ENCODE measurements at places on chromosomes 7 and 10.

DNA sequence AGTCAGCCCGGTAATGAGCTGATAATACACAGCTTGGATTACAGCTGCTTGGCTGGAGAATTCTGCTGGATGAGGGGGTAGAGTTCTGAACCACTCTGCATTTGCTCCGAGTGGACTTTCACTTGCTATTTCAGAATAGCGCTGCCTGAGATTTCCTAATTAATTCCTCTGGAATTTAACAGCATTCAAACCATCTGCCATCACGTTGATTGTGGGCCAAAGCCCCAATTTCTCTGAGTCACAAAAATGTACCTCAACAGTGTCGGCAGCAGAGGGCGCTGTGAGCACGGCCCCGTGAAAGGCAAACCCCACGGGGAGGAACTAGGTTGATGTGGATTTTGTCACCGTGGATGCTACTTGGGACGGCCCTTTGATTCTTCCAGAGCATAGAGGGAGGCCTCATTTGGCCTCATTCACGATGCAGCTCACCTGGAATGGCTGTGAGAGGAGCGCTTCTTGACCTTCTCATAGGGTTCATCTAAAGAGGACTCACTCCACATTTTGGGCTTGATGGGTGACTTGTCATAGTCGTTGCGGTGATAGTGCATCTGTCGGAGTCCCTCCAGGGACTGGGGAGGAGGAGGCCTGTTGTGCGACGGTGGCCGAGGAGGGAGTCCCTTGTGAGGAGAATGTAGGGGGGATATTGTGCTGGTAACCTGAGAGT, 73.3 kb downstream of the PRPF18 start:
- DNase-seq = peak; percentile 30

- peak; percentile 26 for DNase-seq
These were observed 63.9 kb upstream of the LOXL4 start for GRCh38 chr10:98331885-98332284.

DNA sequence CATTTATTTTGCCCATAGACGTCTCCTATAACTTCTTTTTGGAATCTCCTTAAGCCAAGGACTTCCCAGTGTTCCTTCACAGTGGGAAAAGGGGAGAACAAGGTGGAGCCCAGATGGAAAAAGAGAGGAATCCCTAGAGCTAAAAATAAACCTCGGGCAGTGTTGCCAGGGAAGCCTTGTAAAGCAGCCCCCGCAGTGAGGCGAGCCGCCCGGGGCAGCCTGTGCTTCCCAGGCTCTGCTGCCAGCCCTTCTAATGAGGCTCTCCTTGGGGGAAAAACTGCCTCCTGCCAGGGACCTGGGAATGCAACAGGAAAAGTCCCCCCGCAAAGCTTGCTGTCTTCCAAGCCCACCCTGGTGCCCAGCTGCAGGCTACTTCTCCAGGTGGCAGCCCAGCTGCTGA, 71.7 kb downstream of the SH3PXD2A start:
- no peak for DNase-seq

DNA sequence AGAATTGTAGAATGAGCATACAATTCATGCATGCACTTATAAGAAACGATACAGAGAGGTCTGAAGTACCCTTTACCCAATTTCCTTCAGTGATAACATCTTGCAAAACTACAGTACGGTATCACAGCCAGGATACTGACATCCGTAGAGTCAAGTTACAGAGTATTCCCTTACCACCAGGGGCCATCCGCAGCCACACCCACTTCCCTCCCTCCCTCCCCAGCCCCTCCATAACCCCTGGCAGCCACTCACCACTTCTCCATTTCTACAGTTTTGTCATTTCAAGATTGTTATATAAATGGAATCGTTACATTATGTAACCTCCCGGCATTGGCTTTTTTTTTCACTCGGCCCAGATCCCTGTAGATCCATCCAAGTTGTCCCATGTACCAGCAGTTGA, 113.6 kb upstream of the RET start:
- no peak for DNase-seq

DNA sequence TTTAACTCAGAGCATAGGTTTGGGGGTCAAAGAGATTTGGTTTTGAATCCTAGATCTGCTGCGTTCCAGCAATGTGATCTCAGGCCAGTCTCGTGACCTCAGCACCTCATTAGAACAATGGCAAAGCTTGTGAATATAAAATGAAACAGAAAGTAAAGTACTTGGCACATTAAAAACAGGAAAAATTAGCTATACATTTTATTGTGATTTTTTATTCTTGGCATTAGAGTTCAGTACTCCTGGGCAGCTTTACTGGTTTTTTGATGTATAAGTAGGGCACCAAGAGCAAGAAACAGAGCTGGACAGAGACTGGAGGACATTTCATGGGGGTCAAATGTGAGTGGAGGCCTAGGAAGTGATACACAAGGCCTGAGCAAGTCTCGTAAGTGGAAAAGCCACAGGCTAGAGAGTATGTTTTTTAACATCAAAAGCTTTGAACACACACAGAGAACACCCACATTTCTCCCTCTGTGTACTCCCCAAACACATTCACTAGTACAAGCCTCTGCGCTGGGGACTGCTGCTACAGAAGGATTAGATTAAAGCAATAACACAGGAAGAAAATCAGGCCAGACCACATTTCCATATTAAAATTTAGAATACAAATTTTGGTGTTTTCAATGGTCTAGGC, 157.2 kb upstream of the SLC25A13 start:
- no peak for DNase-seq

DNA sequence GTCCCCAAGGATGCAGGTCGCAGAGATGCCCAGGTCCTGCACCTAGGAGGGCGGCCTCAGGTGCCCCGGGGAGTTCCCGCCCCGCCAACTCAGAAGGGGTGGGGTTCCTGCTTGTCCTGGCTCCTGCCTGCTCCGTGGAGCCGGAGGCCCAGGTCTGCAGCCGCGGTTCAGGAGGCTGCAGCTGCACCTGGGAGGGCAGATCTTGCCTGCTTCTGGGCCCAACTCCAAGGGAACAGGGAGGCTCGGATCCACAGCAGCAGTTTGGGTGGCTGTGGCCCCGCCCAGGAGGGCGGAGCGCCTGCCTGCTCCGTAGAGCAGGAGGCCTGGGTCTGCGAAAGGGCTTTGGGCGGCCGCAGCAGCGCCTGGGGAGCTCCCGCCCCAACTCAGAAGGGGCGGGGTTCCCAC, 108.2 kb upstream of the EGR2 start:
- no peak for DNase-seq

DNA sequence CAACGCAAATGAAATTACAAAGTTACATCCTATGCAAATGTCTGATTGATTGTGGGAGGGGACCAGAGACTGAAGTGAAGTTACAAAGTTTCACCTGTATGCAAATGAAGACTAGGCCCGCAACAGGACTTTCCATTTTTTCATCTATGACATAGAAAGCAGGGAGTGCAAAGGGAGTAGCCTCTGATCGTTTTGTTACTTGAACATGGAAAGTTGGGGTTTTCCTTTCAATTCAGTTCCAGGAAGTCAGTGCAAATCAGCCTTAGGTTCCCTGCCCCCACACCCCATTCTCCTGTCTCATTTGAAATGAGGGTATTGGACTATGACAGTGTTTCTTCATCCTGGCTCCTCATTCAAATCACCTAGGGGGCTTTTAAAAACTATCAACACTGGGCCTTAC, 96.9 kb upstream of the HABP2 start:
- DNase-seq = no peak

GRCh38 chr10:119518936-119519335, 23.6 kb downstream of the RGS10 start:
- no peak for DNase-seq

GRCh38 chr7:6248581-6248980, 23.8 kb downstream of the CYTH3 start:
- no peak for DNase-seq

GRCh38 chr10:110498087-110498981, 627 bp downstream of the DUSP5 start:
- no peak for DNase-seq

- no peak for DNase-seq
These were observed 5.8 kb upstream of the METTL27 start for GRCh38 chr7:73847941-73848723.

DNA sequence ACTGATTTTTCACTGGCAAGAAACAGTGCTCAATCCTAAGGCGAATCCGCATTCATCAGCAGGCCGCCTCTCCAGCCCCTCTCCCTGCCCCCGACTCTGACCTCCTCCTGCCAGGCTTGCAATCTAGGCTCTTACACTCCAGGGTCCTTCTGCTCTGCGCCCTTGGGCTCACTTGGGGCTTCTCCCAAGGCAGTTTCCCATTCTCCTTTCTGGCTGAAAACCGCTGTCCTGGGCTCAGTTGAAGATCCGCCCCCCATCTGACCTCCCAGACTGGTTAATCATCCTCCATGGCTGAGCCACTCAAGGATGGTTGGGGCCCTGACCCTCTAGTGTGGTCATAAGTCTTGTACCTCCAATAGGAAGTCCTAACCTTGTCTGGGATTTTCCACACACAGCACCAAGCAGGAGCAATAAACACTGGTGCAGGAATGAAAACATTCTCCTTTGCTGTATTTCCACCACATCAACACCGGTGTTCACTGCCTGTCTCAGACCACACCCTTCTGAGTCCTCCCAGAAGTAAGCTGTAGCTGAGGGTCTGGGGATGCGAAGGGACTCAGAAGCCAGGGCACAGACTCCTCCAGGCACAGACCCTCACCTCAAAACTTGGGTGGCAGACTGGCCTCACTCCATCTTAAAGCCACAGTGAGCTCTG, 42.4 kb downstream of the TNS3 start:
- no peak for DNase-seq

GRCh38 chr7:152564656-152565250, 111.2 kb downstream of the XRCC2 start:
- no peak for DNase-seq

GRCh38 chr10:94344522-94345122, 18.1 kb downstream of the NOC3L start:
- peak; percentile 75 for DNase-seq

GRCh38 chr7:32616625-32617024, 121.3 kb downstream of the AVL9 start:
- DNase-seq = no peak

DNA sequence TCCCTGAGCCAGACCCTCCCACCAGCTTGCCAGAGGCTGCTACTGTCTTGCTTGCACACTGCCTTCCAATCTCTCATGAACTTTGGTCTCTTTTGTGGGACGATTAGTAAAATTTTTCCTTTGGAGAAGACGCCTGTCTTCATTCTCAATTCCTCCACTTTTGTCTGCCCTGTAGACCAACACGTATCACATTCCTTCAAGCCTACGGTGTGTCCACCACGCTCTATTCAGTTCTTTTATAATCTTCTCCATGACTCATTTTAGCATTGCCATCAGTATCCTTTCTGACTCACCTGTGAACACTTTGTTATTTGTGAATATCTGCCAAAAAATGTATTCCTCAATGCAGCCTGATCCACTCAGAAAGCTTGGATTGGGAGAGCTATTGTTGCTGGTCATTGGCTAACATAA, 1.4 kb downstream of the GIMAP5 start:
- DNase-seq = no peak

- DNase-seq = no peak
These were observed 265.2 kb upstream of the PHF14 start for GRCh38 chr7:10708447-10708846.

- no peak for DNase-seq
These were observed 87.2 kb downstream of the HIF1AN start for GRCh38 chr10:100622946-100623345.

DNA sequence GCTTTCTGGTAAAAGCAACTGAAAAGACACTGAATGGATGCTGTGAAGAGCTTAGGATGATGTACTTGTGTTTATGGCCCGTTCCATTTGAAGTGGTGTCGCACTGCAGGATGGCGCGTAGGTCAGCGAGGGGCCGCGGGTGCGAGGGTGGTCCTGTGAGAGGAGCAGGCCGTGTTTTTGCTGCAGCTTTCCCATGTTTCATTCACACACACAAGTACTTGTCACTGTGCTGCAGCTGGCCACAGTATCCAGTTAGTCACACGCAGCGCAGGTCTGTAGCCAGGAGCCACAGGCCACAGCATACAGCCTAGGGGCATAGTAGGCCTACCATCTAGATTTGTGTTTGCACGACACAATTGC, 23.2 kb downstream of the WIPI2 start:
- DNase-seq = no peak

- DNase-seq = no peak
These were observed 8.7 kb upstream of the ING3 start for GRCh38 chr7:120941856-120942255.

- no peak for DNase-seq
These were observed 166.9 kb downstream of the SH3PXD2A start for GRCh38 chr10:103688491-103688890.

GRCh38 chr7:85191383-85191782, 4.5 kb upstream of the SEMA3D start:
- DNase-seq = no peak

DNA sequence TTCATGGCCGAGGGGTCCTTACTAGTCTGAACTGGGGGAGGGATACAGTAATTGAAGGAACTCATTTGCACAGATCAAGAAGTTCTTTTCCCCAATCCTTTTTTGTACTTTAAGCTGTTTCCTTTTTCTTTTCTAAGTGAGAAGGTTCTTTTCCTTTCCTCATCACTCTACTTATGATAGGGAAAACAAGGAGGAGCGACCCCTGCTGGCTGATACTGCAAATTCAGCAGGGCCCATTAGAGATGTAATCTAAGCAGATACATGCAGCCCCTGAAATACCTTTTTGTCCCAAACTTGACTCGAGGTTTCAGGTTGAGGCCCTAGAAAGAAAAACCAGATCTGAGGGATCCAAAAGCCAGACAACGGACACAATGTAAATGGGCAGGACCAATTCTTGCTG, 305.5 kb downstream of the DNAJB9 start:
- DNase-seq = no peak

DNA sequence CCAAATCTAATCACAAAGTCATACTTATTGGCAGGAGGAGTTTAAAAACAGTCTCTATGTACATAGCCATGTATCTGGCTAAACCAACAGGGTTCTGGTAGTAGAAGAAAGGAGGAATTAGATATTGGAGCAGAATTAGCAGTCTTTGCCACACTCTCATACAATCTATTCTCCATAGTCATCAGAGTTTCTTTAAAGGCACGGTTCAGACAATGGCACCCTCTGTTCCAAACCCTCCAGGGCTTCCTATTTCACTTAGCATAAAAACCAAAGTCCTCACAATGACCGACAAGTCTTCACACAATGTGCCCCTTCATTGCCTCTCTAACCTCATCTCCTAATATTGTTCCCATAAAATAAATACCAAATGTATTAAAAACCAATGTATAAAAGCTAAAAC, 12.7 kb downstream of the ZNF438 start:
- no peak for DNase-seq

DNA sequence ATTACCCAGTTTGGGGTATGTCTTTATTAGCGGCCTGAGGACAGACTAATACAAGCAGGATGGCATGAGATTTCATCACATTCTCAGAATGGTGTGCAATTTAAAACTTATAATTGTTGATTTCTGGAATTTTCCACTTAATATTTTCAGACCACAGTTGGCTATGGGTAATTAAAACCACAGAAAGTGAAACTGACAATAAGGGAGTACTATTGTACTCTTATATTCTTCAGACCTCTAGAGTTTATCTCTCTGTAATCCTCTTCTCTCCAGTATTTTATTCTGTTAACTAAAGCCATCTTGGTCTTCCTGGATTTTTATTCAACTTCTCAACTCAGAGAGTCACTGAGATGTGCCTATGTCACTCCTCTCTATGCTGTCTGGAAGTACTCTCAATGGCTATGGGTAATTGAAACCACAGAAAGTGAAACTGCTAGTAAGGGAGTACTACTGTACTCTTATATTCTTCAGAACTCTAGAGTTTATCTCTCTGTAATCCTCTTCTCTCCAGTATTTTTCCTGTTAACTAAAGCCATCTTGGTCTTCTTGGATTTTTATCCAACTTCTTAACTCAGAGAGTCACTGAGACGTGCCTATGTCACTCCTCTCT, 118.3 kb downstream of the PPP1R17 start:
- DNase-seq = no peak
